ENCODE measurements at places on chromosomes 11 and 22.

- peak; percentile 61 for DNase-seq
These were observed 5.9 kb upstream of the MRGPRF start for GRCh38 chr11:69018924-69019323.

DNA sequence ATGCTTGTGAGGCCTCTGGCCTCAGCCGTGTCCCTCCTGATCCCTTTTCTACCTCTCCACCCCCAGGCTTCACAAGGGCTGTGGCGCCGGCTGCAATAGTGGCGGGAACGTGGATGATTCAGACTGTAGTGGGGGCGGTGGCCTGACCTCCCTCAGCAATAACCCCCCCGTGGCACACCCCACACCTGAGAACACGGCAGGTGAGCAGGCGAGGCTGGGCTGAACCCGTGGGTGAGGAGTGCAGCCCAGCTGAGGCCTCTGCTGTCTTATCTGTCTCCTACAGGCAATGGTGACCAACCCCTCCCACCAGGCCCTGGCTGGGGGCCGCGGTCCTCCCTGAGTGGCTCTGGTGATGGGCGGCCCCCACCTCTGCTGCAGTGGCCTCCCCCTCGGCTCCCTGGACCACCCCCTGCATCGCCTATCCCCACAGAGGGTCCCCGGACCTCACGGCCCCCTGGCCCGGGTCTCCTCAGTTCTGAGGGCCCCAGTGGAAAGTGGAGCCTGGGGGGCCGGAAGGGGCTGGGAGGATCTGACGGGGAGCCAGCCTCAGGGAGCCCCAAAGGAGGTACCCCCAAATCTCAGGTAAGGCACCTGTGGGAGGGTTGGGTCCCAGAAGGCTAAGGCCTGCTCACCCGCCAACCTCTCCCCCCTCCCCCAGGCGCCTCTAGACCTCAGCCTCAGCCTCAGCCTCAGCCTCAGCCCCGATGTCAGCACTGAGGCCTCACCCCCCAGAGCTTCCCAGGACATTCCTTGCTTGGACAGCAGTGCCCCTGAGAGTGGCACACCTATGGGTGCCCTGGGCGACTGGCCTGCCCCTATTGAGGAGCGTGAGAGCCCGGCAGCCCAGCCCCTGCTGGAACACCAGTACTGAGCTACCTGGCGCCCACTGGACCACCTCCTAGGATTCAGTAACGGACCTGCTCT, 1.5 kb upstream of the SIPA1 start:
- DNase-seq: no peak

DNA sequence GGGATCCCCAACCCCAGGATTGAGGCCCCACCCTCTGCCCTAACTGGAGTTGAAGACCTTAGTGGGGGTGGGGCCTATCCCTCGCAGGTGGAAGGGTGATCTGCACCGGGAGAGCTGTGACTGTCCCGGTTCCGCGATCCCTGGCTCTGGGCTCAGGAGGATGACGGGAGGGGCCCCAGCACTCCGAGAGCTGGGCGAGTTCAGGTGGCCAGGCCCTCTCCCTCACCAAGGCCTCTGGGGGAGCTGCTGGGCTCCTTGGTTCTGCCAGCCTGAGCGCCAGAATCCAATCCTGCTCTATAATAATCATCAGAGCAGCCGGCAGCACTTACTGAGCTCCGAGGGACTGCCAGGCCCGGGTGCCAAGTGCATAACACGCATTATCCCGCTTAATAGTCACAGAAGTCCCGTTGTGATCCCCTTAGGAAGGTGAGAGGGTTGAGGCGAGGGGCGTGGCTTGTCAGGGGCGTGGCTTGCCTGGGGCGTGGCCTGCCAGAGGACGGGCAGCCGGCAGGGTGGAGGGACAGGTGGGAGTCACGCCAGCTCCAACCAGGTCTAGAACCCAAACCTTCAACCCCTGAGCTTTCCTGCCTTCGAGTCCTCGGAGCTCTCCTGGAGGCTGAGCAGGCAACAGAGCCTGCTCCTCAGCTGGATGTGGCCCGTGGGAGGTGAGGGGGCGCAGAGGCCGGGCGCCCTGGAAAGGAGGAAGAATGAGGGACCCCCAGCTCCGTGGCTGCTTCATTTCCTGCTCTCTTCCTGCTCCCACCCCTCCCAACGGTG, 7.3 kb upstream of the SYT7 start:
- no peak for DNase-seq

DNA sequence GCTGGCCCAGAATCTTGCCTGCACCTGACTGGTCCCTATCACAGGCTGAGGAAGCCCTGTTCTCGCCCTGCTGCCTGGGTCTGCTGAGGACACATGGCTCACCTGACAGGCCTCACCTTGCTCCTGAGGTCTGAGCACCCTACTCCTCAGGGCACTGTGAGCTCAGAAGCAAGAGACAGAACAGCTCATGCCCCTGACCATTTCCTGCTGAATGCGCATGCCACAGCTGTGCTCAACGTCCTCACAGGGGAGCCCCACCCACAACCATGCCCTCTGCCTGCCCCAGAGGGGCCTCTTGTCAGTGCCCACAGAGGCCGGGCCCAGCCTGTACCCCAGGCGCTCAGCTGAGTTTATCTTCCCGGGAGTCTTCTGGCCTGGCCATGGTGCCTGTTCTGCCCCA, 2.8 kb upstream of the TSPO start:
- no peak for DNase-seq

GRCh38 chr22:47715866-47716578, 953.6 kb downstream of the TBC1D22A start:
- DNase-seq: no peak

DNA sequence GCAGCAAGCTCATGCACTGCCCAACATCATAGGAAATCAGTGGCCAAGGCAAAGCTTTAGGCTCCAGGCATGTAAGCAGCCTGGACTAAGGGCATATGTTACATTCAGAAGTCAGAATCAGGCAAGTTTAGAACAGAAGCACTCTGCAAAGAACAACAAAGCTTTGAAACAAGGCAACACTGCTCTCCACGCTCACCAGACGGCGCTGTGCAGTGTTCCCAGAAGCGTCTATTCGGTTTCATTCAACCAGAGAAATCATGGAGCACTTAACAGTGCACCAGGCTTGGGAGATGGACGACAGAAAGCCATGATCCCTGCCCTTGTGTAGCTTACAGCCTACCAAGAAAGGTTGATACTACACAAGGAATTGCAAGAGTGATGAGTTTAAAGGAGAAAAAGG, 555.8 kb downstream of the BUD13 start:
- DNase-seq: peak; percentile 44

Data from fibroblast of skin of right biceps (primary cell).